ENCODE measurements at places on chromosomes 6 and 20.

GRCh38 chr6:67663105-67663895 lies 971.8 kb upstream of the ADGRB3 start:
- no peak for DNase-seq

GRCh38 chr6:146891615-146892265 lies 293.0 kb downstream of the ADGB start:
- DNase-seq: no peak

- DNase-seq: no peak
Measured at GRCh38 chr6:134768931-134769330, 181.0 kb downstream of the ALDH8A1 start.

- DNase-seq: no peak
Measured at GRCh38 chr6:154611241-154611640, 100.8 kb upstream of the CNKSR3 start.

DNA sequence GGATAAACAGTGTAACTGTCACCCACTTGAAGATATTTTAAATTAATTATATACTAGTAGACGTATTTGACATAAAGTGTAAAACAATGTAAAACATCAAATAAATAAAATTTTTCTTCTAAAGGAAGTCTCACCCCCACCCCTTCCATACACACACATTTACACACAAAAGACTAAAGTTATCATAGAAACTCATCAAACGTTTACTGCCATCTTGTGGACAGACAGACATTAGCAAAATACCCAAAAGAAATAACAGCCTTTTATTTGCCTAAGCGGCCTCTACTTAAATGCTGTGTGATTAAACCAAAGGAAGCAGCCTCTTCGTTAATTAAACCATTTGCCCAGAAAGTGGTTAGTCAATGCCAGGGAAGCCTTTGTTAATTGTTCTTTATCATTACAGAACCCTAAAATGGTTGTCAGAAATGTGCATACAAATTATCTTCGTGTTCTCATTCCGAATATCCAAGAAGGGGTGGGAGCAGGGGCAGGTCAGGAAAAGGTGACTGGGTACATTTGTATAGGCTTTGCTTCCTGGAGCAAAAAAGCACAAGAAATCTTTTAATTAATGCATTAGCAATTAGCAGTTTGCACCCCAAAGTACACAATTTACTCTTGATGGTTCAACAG lies 176.2 kb upstream of the SASH1 start:
- no peak for DNase-seq

DNA sequence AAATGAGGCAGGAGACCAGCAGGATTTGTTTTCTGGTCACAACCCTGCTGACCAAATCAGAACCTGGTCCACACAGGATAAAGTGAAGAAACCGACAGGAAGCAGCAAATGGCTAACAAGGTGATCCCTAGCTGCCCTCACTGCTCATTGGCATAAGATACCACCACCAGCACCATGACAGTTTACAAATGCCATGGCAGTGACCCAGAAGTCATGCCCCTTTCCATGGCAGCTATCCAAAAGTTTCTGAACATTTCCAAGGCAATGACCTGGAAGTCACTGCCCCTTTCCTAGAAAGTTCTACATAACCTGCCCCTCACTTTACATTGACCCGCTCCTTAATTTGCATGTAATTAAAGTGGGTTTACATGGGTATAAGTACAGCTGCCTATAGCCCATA lies 185.2 kb downstream of the QKI start:
- DNase-seq: no peak

- no peak for DNase-seq
Measured at GRCh38 chr6:34412643-34413214, 13.1 kb downstream of the RPS10 start.

Data from esophagus squamous epithelium (tissue), 5 donors.